ENCODE measurements at places on chromosomes 12 and 14.

- DNase-seq = no peak
These were observed 27.8 kb upstream of the BCDIN3D start for GRCh38 chr12:49870501-49871262.

GRCh38 chr12:128314611-128315010 is 47.6 kb downstream of the TMEM132C start:
- DNase-seq = no peak

DNA sequence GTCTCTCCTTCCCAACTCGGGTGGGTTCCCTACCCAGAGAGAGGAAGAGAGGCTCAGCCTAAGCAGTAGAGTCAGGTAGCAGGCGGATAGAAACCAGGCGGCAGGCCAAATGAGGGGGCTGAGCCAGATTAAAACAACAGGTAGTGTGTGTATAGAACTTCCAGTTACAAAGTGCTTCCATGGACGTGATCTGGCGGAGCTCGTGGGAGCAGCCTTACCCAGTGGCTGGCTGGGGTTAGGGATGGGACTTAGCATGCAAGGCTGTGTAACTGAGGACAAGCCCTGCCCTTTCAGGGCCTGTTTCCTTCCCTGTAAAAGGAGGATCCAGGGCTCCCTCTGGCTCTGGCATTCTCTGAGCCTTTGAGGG is 8.3 kb downstream of the KRT80 start:
- DNase-seq = no peak

DNA sequence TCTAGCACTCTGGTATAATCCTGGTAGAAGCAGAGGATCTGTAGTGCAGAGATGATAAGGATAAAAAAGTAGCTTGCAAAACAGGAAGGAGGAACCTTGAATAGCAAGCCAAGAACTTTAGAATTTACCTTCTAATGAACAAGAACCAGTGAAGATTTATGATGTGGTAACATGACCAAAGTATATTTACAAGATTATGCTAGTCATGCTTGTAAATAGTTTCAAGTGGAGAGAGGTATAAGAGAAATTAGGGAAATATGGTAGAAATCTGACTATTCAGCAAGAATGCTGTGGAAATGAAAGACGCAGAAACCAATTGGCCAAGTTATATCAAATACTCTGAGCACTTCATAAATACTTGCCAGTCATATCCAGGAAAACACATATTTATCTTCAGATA is 47.8 kb downstream of the ERGIC2 start:
- DNase-seq = no peak

- no peak for DNase-seq
These were observed 91.4 kb downstream of the PLCZ1 start for GRCh38 chr12:18646286-18646890.

GRCh38 chr12:103457471-103457870 is 38.3 kb downstream of the C12orf42 start:
- DNase-seq = no peak

DNA sequence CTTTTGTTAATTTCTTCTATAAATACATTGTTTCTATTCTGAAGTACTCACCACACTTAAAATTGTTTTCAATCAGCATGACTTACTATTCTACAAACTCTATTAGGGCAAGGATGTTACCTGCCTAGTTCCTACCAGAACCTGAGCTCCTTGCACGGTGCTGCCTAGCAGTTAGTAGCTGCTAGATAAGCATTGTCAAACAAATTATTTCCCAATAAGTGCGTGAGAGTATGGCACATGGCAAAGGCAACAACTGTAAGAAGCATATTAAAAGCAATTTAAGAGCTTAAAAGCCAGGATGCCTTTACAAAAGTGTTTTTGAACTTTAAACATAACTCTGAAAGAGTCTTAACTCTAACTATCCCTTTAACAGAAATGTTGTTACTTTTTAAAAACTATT is 8.2 kb upstream of the LYZ start:
- DNase-seq = no peak

DNA sequence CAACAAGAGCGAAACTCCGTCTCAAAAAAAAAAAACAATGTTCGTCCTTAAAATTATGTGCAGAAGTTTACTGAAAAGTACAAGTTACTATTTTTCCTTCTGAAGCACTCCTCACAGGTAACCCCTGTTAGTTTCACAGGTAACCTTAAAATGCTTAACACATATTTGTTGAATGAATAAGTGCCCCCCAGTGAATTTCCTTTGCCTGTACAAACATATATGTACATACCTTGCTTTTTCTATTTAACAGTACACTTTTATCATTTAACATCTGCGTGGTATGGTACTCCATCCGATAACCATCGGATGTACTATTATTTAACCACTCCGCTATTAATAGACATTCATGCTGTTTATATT is 1.4 kb upstream of the RAB35 start:
- no peak for DNase-seq

DNA sequence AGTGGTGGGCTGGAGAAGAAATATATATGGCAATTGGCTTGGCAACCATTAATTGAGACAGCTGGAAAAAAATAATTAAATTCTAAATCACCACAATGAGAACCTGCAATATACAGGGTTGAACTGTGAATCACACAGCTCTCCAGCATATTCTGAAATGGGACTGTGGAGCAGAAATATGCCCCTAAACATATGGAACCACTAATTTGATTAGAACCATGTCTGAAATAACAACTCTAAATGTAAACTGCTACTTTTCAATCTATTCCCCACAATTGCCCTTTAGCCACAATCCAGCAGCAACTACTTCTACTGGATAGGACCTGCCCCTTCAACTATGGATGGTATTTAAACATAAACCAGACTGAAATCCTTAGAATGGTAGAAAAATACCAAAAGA is 330.4 kb downstream of the TRHDE start:
- DNase-seq = no peak

GRCh38 chr12:121503395-121503794 is 77.4 kb downstream of the KDM2B start:
- DNase-seq = no peak

DNA sequence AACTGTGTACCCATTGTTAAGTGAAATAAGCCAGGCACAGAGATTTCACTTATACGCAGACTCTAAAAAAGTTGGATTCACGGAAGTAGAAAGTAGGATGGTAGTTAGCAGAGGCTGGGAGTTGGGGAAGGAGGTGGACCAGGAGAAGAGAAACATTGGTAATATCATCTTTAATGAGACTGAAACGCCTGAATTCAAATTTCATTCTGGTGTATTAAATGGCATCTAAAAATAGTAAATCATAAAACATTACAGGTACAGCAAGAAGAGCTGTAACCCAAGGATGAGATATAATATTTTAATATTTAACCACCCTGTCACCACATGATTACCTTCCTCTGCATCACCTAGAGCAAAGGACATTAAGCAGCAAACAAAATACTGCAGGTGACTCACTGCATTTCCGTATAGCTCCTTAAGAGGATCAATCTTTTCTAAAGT is 99.4 kb downstream of the EPS8 start:
- no peak for DNase-seq

GRCh38 chr14:35286003-35286600 is 6.1 kb upstream of the PSMA6 start:
- no peak for DNase-seq

- no peak for DNase-seq
These were observed 1.5 kb upstream of the RPAP3 start for GRCh38 chr12:47707355-47707754.

- DNase-seq = no peak
These were observed 1348.0 kb downstream of the TMEM121 start for GRCh38 chr14:106874350-106874749.

GRCh38 chr14:90632451-90632850 is 183.8 kb downstream of the TTC7B start:
- no peak for DNase-seq

GRCh38 chr12:65728848-65729793 is 95.2 kb upstream of the HMGA2 start:
- no peak for DNase-seq

- no peak for DNase-seq
These were observed 111.3 kb upstream of the FRMD6 start for GRCh38 chr14:51540364-51540763.

DNA sequence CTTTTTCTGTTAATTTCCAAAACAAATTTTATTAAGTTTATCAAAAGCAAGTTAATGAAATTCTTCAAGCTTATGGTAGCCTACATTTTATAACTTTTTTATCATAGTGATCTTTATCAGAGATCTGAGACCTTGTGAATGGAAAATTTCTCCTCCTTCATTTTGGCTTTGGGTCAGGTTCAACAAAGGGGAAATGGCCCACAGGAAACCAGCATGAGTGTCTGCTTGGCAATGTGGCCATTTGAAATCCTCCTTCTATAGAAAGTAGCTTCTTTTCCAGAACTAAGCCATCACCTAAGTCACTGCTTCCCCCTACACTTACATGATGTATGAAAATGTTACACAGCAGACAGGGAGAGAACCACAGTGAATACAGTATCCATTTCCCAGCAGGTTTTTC is 1.6 kb downstream of the RHOJ start:
- DNase-seq = no peak

DNA sequence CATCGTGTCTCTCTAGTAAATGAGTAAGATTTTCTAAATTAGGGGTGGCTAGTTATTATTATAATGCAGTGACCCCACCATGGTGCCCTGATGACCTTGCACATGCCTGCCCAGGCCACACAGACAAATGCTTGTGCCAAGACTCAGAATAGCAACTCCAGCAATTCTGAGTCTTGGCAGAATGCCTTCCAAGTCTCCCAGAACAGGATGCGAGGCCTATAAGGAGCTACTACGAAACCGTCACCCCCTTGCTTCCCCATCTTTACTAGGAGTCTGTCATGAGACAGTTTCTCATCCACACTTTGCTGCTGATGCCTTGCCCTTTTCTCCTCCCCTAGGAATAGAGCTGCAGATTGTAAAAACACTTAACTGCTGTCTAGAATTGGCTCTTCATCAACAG is 559.9 kb downstream of the TRHDE start:
- DNase-seq = no peak

- DNase-seq = no peak
These were observed 13.3 kb upstream of the TBX3 start for GRCh38 chr12:114697243-114697716.

GRCh38 chr12:68633614-68634558 is 23.2 kb downstream of the RAP1B start:
- no peak for DNase-seq

- DNase-seq = no peak
These were observed 104.6 kb downstream of the PTPRR start for GRCh38 chr12:70815971-70816391.

DNA sequence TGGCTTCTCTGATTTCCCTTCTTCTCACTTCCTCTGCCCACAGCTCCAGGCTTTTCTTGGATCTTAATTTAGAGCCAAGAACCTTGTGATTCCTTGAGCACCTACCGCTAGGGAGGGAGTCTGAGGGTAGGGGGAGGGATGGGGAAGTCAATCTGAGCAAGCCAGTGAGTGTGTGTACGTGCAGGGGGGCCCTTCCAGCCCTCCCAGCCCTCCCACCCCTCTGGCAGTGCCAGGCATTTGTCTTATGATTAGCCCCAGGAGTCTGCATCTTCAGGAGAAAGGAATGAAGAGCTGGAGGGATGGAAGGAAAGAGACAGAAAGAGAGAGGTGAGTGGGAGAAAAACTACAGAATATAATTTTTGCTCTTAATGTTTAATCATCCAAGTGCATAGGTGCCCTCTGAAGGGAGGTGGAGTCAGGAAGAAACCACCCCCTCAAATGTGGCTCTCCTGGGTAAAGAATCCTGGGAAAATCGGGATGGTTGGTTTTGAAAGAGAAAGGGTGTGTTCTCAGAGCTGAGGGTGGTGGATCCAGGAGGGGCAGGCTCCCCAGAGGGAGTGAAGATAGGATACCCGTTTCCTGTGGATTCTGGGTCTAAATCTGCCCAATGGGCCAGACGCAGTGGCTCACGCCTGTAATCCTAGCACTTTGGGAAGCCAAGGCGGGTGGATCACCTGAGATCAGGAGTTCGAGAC is 2.1 kb downstream of the PIANP start:
- DNase-seq = no peak

DNA sequence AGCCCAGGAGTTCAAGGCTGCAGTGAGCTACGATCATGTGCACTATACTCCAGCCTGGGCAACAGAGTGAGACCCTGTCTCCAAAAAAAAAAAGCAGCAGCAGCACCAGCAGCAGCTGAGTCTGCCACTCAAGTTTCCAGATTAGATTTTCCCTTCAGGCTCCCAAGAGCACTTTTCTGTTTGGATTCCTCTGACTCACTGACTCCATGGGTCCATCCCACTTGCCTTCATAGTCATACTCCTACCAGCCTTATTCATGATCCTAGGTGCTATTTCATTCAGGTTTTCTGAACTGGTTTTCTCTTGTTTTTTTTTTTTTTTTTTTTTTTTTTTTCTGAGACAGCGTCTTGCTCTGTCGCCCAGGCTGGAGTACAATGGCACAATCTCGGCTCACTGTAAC is 6.8 kb upstream of the TWF1 start:
- DNase-seq = no peak

DNA sequence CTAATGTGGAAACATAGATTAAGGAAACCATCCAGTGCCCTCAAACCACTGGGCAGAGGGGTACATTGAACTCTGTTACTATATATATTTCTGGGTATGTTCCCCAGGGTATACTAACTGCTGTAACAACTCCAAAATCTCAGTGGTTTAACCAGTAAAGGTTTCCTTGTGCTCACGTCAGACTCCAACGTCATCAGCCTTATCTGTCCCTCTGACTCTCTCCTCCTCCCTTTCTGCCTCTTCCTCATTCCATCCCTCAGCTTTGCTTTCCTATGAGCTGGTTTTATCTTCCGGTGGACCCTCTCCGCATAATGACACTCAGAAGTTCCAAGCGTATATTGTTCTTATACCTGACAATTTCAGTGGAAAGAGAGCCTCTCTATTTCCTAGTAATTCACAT is 21.2 kb upstream of the SMCO2 start:
- DNase-seq = no peak

- DNase-seq = no peak
These were observed 204.8 kb upstream of the GARIN6 start for GRCh38 chr12:99442758-99443157.

DNA sequence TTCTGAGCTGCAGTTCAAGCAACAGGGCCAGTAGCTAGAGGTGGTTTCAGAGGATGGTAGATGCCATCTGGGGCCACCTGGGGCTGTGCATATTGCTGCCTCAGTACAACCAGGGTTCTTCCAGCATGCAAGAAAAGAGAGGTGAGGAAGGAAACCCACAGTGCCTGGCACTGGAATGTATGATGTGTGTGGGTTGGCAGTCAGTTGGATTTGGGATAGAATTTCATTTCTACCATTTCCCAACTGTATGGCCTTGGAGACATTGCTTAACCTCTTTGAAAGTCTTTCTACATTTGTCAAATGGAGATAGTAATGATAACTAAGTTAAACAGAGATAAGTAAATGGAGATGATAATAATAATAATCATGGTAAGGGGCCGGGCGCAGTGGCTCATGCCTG is 10.2 kb upstream of the LRRC10 start:
- no peak for DNase-seq

GRCh38 chr12:104220931-104221330 is 5.4 kb downstream of the TXNRD1 start:
- DNase-seq = no peak

DNA sequence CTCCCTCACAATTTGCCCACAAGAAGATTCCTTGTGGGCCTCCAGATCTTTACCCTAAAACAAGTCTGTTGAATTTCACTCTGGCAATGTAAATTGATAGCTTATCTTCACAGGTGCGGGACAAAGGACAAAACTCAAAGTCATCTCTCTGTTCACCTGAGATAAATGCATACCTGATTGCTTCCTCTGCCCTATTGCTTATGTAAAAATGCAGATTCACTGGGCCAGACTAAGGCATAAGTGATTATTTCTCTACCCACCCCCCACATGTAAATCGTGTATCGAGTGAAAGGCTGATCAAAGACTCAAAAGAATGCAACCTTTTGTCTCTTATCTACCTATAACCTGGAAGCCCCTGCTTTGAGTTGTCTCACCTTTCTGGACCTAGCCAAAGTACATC is 316.8 kb downstream of the SSPN start:
- no peak for DNase-seq

GRCh38 chr14:35878272-35879150 is 52.4 kb downstream of the BRMS1L start:
- peak; percentile 21 for DNase-seq
